ENCODE measurements at places on chromosomes 16 and 17. TPM values are rescaled to one million over a fixed set of nuclear protein-coding genes. Genes with fewer than 3 reads are reported as not detected.

Gene PIRT
- not detected for total RNA-seq

Gene BAIAP3
- total RNA-seq: 3.5 TPM

Gene ARHGAP44
- total RNA-seq: 3.4 TPM

Gene TSC2
- 60.8 TPM for total RNA-seq

Gene CBFA2T3
- total RNA-seq: 15.0 TPM

Gene OR1A1
- not detected for total RNA-seq

Gene FNDC8
- not detected for total RNA-seq

Gene PRDM7
- not detected for total RNA-seq

Gene TMED6
- not detected for total RNA-seq

Gene CHP2
- total RNA-seq: not detected

Gene SEPTIN1
- total RNA-seq: 0.34 TPM

Gene CCL1
- not detected for total RNA-seq

GRCh38 chr17:71269201-71269600 lies 851.6 kb upstream of the SOX9 start:
- no peak for DNase-seq

- DNase-seq: no peak
Observed at GRCh38 chr16:78607465-78607864, 508.0 kb downstream of the WWOX start.

DNA sequence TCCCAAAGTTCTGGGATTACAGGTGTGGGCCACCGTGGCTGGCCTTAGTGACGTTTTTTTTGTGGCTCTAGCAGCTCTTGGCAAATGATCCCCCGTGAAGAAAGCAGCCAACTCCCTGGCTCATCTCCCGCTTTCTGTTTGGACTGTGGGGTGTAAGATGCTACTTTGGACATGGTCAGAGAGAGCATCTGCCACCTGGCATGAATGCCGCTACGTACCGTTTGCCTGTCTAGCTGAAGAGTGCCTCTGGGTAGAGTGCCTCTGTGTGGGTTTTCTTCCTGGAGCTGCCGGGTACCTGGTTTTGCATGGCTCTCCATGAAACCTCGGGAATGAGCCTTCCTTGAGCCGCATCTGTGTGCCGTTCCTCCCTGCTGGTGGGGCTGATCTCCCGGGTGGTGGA lies 34.3 kb downstream of the NDEL1 start:
- no peak for DNase-seq

DNA sequence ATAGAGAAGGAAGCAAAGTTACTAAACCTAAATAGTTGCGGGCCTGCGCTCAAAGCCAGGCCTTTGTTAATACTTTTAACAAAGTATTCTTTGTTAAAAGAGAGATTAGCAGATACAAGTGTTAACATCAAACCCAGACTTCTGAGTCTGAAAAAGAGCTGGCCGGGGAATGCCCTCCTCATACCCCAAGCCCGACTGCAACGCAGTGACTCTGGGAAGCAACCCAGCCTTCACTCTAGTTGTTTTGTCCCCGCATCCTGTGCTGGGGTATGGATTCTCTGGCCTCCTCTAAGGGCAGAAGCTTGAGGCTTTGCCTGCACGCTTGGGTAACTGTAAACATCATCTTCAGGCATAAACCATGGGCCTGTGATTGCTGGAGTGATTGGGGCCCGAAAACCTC lies 48.3 kb downstream of the ADCY7 start:
- no peak for DNase-seq

DNA sequence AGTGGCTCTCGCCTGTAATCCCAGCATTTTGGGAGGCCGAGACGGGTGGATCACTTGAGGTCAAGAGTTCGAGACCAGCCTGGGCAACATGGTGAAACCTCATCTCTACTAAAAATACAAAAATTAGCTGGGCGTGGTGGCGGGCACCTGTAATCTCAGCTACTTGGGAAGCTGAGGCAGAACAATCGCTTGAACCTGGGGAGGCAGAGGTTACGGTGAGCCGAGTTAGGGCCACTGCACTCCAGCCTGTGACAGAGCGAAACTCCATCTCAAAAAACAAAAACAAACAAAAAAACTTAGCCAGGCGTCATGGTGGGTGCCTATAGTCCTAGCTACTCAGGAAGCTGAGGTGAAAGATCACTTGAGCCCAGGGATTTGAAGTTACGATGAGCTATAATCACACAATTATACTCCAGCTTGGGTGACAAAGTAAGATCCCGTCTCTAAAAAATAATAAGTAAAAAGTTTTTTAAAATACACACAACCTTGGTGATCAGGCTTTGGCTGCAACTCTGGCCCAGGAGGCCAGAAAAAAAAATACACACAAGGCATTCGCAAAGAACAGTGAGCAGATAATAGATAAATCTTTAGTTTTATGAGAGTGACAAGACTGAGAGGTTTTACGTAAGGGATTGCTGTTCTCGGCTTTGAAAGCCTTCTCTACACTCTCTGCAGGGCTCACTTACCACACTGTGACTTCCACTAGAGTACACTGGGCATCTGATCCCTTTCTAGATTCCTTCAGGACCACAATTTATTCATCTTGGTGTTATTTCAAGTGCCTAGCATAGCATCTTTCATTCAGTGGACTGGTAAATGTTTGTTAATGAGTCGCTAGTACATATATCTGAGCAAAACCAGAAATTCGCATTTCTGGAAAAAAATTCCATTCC lies 5.9 kb downstream of the GSPT1 start:
- DNase-seq: no peak

DNA sequence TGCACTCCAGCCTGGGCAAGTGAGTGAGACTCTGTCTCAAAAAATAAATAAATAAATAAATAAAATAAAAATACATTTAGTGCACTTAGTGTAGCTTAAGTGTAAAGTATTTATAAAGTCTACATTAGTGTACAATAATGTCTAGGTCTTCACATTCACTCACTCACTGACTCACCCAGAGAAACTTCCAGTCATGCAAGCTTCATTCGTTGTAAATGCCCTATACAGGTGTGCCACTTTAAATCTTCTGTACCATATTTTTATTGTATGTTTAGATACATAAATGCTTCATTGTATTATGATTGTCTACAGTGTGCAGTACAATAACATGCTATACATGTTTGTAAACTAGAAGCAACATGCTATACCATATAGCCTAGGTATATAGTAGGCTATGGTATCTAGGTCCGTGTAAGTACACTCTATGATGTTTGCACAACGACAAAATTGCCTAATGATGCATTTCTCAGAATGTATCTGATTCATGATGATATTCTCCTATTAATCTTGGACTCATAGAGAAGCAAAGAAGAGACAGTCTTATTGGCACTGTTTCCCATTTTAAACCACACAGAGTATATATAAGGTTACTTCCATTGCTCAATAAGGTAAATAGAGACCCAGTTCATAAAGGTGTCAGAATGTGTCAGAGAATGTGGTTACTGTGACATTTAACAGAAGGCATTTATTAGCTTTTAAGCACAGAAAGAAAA lies 1314.9 kb downstream of the CDH11 start:
- no peak for DNase-seq

DNA sequence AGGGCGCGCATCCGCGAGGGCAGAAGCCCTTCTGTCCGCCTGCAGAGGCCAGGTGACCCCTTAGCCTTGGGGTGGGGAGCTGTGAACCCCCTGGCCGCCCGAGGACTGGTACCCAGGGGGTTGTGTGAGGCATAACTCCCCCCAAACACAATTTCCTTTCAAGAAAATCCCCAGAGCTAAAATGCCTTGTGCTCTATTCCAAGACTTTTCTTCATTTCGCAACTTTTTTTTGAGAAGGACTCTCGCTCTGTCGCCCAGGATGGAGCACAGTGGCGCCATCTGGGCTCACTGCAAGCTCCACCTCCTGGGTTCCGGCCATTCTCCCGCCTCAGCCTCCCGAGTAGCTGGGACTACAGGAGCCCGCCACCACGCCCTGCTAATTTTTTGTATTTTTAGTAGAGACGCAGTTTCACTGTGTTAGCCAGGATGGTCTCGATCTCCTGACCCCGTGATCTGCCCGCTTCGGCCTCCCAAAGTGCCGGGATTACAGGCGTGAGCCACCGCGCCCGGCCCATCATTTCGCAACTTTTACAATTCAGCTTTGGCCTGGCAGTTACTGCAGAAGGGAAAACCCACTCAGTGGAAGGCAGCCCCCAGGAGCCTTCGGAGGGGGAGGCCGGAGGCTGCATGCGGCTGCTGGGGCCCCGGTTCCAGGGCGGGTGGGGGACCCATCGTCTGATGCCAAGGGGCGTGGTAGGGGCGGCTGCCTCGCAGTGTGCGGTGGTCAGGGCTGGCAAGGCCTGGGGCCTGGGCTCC lies 963 bp upstream of the APRT start:
- DNase-seq: peak; percentile 84

- peak; percentile 43 for DNase-seq
Observed at GRCh38 chr17:49576088-49576916, 631 bp downstream of the NXPH3 start.

GRCh38 chr17:17787568-17787967 lies 49.2 kb downstream of the SREBF1 start:
- DNase-seq: no peak

- DNase-seq: peak; percentile 87
Observed at GRCh38 chr16:78002915-78003538, 19.3 kb upstream of the CLEC3A start.

- no peak for DNase-seq
Observed at GRCh38 chr16:27341971-27342370, 28.2 kb downstream of the IL4R start.

DNA sequence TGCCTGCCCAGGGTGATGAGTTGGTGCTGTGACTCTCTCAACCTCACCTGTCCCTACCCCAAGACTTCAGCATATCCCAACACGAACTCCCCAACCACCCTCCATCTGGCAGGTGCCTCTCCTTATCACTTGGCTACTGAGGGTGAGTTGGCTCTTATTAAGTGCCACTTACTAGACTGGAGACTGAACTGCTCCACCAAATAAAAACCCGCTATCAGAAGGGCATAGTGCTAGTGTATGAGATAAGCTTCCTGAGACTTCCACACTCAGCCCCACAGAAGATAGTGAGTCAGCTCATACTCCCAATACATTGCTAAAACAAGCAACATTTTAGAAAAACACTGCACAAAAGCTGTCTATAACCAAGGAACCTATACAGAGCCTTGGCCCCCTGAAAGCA lies 16.0 kb upstream of the CCL18 start:
- DNase-seq: no peak

DNA sequence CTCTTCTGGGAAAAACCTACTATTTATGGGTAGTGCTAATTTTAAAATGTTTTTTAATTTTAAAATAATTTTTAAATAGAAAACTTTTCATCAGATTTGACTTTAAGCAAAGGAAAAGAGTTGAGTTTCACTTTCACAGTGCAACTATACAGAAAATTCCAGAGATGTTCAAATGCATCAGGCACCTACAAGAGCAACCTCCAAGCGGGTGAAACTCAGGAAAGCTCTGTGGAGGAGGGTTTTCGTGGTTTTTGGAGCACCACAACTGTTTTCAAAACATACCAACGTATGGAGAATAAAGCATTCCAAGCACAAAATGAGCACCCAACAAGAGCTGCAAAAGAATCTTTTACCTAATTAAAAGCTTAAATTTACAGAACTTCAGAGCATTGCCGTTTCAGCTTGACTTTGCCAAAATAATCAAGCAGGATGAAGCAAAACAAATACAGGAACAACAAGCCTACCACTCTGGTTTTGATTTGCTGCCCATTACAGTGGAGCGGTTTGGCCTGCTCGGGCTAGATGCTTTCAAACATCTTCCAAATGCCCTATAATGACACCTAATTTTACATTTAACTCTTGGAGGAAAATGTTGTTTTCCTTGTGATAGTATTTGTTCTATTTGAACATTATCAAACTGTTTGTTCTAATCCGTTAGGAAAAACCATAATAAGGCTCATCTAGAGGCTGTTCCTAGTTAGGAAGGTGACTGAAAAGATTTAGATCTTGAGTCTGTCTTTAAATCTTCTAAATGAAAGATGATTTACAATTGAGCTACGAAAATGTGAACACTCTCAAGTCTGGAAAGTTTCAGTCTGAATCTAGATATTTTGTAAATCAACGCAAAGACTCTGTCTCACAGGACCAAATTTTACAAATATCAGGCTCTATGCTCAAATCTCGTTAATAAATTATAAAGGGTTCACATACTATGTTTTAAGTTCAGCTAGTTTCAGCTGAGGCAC lies 34.5 kb downstream of the NACA2 start:
- DNase-seq: no peak

DNA sequence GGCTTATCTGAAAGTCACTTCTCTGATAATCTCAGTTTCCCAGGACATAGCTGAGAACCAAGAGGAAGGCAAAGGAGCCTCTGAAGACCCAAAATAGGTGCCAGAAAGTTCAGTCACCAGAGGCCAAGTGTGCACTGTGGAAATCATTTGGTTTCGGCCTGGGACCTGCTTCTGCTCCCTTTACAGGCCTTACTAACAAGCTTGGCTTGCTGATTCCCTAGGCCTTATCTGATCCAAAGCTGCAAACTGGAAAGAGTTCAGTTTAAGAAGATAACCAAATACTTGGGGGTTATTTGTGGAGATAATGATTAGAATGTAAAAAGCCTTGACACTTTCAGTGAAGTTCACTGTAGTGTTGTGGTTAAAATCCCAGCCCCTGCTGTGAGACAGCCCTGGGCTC lies 17.0 kb downstream of the ITGA3 start:
- DNase-seq: no peak

- DNase-seq: no peak
Observed at GRCh38 chr17:49106321-49107210, 26.0 kb upstream of the B4GALNT2 start.

- peak; percentile 71 for DNase-seq
Observed at GRCh38 chr17:41308251-41308917, 725 bp downstream of the KRTAP16-1 start.

DNA sequence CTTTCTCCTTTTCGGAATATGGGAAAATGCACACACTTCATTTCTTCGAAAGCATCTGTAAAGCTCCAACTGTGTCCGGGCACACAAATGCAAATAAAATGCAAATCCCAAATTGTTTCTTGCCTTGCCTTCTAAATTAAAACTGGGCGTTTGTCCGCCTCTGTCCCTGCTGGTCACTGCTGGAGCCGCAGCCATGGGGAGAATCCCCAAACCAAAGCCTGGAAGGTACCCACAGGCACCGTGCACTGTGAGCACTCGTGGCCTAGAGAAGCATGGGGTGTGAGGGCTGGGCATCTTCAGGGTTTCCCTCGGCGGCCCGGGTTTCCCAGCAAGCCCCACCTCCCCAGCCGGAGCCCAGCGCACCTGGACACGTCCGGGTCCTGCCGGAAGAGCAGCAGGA lies 2.9 kb downstream of the SLC47A2 start:
- no peak for DNase-seq
